ENCODE measurements at places on chromosomes 13 and 19.

DNA sequence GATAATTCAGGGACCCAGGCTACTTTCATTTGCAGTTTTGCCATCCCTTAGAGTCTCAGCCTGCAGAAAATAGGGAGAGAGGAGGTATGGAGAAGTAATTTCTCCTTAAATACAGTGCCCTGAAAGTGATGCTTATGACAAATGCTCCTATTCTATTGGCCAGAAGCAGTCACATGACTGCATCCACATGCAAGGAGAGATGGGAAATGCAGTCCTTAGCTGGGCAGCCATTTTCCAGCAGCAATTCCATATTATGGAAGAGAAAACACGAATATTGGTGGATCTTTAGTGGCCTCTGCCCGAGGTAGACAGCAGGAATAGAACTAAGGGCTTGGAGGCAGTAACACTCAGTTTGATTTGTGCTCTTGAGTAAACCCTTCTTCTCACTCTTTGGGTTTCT, 39.4 kb downstream of the VAV1 start:
- DNase-seq, result no peak

DNA sequence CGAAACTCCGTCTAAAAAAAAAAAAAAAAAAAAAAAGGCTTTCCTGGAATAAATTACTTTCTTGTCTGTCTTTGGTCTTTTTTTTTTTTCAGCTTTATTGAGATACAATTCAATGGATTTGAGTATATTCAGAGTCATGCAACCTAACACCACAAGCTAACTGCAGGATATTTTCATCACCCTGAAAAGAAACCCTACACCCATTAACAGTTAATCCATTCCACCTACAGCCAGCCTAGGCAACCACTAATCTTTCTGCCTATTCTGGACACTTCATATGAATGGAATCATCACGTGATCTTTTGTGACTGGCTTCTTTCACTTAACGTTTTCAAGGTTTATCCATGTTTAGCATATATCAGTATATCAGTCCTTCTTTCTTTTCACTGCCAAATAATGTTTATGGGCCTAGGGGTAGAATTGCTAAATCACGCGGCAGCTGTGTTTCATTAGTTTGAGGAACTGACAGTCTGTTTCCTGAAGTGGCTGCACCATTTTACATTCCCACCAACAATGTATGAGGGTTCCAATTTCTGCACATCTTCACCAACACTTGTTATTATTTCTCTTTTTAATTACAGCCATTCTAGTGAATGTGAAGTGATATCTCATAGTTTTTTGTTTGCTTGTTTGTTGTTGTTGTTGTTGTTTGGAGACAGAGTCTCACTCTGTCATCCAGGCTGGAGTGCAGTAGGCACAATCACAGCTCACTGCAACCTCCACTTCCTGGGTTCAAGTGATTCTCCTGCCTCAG, 19.9 kb downstream of the LRFN3 start:
- DNase-seq, result no peak

DNA sequence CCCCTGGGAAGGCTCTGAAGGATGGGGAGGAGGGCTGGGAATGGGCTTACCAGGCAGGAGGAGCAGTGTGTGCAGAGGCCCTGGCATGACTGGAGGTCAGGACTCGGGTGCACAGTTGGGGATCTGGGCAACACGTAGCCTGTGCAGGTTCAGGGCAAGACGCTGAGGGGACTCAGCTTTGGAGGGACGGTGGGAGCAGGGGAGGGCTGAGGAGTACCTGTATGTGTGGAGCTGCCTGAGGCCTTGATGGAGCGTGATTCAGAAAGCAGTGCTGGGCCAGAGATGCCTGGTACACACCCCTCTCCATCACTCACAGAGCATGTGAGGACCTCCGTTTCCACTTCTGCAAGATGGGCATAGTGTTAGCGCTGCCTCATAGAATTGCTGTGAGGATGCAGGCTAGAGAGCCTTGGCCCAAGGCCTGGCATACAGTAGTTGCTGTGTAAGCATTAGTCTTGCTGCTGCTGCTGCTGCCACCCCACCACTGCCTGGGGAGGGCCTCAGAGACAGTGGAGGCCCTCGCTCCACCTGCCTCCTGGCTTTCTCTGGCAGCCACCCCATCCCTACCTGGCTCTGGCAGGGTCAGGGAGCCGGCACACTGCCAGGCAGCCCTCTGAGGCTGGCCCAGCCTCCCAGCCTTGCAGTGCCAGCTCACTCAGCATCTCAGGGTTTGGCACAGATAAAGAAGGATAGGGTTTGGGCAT, 2.4 kb downstream of the PAK4 start:
- no peak for DNase-seq

DNA sequence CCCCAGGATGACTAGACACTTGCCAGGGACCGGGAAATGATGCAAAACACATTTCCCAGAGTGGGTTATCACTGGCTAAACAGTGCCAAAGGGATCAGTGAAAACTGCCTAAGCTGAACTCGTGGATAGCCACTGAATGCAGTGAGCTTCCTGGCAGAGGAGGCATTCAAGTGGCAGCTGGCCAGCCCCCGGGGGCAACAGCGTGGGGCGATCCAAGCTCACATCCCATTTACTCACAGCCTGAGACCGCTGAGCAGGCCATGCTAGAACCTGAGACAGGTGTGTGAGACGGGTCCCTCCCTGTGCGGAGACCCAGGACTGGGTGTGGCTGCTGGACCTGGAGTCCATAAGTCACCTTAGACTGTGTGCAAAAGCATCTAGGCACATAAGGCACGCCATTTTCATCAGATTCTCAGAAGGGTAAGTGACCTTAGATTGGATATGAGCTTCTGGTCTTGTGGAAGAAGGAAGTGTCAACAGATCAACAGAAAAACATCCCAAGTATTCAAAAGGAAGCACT, 51.9 kb upstream of the SLC15A1 start:
- DNase-seq, result no peak

Data from stimulated activated CD4-positive, alpha-beta T cell treated with anti-CD3 and anti-CD28 coated beads, TNF-alpha, amount 100 ng/mL, for 48 hours (primary cell).